ENCODE measurements at places on chromosomes 12 and 14. TPM values are rescaled to one million over a fixed set of nuclear protein-coding genes. Genes with fewer than 3 reads are reported as not detected.

DNA sequence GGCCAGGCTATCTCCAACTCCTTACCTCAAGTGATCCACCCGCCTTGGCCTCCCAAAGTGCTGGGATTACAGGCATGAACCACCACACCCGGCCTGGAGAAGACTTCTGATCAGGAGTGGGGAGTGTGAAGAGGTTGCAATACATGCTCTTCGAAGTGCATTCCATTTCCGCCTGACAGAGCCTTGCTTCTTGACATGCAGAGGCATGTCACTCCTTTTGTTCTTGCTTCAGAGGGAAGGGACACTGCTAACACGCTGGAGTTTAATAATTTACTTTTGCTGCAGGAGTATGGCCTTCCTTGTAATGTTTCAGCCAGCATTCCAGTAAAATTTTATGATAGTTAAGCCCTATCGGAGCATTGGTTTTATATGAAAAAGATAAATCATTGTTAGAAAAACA is 74.9 kb downstream of the SLC25A47 start:
- DNase-seq: no peak

The DEGS2 gene
- not detected for total RNA-seq

- DNase-seq: no peak
These were observed 546.7 kb downstream of the SNAPC1 start for GRCh38 chr14:62308891-62309290.

The UBE2N gene
- total RNA-seq: 130 TPM

- no peak for DNase-seq
These were observed 161.1 kb upstream of the TMTC2 start for GRCh38 chr12:82525616-82526015.

DNA sequence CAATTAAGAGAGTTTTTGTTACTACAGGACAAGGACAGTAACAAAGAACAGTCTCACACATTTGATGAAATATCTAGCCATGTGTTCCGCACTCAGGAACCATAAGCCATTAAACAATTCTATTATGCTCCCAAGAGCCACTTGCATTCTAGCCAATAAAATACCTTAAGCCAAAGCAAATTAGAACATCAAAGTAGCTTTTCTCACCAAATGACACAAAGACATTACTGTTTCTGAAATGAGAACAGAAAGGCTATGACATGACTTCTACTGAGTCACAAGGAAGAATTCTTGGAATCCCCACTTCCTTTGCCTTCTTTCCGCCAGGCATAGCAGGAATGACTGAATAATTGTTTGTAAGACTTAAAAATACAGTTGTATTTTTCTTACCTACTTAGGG is 445.8 kb downstream of the ATP23 start:
- peak; percentile 30 for DNase-seq

The PTCSC3 gene
- not detected for total RNA-seq

The GPRC5A gene
- total RNA-seq: 10.5 TPM

The KLHL33 gene
- total RNA-seq: not detected

The CSRP2 gene
- total RNA-seq: 74.6 TPM

DNA sequence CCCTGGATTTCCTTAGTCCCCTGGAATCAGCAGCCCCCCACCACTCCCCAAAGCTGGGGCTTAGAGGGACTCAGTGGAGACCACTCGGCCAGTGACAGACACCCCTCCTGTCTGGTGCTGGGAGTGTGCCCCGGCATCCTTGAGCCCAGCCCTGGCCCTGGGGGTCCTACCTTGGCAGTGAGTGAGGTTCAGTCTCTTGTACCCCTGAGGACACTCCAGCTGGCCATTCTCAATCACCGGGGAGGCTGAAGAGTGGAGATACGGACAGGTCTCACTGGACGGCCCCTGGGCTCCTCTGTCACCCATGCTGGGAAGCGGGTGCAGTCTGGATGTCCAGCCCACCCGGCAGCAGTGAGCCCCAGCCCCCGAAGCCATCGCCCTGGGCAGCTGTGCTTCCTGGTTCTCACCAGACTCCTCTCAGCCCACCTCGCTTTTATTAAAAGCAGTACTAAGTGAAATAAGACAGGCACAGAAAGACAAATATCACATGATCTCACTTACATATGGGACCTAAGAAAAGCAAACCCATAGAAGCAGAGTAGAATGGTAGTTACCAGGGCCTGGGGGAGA is 42.3 kb downstream of the ISCA2 start:
- no peak for DNase-seq

DNA sequence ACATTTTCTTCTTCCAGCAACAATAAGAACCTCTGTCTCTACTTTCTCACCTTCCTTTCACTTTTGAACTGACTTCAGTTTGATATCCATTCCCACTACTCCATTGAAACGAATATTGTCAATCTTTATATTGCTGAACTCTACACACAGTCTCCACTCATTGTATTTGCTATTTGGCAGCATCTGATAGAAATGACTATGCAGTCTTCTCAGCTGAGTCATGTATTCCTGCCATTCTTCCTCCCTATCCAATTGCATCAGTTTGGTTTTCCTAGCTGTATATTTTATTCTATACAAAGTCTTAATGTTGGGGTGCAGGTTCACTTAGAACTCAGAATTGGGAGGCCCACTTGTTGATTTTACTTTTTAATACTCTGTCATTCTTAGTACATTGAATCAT is 107.5 kb upstream of the CPNE8 start:
- DNase-seq: peak; percentile 21

- DNase-seq: peak; percentile 73
These were observed 50.5 kb upstream of the RAP1B start for GRCh38 chr12:68559984-68560850.

All from Daoy (cell line).